ENCODE measurements at places on chromosomes 5 and 9.

DNA sequence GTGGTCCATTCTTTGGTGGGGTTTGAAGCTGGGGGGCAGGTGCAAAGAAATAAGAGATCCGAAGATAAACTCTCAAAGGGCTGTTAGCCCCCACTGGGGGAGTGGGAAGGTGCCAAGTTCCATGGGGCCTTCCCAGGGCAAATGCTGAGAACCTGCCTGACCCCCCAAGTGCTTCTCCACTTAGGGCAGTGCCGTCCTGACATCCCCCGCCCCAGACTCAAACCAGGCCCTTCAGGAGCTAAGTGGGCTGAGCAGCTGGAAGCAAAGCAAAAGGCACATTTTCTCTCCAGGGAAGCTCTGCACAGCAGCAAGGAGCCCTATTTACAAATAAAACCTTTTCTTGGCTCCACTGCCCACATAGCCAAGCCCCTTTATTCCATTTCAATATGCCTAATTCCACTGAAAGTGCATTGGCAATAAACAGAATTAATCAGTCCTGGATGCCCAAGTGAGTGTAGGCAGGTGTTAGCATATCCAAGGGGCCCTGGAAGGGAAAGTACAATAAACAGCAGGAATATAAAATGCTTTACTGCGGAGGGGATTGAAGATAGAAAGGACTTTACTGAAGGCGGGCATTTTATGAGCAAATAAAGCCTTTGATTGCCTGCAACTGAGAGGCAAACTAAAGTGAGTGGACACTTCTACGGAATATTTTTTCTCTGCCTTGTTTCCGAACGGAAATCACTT lies 44.6 kb downstream of the WHRN start:
- DNase-seq: no peak

GRCh38 chr9:22622815-22623214 lies 176.2 kb downstream of the DMRTA1 start:
- DNase-seq: no peak

- no peak for DNase-seq
Measured at GRCh38 chr5:95883185-95884016, 60.9 kb upstream of the GLRX start.

- no peak for DNase-seq
Measured at GRCh38 chr9:80144856-80145255, 573.1 kb downstream of the TLE4 start.

DNA sequence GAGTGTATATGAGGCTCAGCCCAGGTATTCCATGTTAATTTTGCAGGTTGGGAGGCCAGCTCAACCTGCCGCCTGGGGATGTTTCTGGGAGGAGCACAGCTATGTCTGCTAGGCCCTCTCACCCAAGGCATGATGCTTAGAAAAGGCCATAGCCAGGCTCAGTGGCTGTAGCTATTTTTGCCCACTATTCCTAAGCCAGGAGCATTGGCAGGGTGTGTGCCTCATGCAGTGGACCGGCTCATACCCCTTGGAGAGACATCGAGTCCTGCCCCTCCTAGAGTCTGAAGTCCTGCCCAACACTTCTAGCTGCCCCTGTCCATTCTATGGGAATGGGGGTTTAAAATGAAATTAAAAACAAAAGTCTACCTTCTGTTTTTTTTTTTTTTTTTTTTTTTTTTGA lies 22.3 kb downstream of the ADCY2 start:
- DNase-seq: no peak

- no peak for DNase-seq
Measured at GRCh38 chr9:77935974-77936373, 95.6 kb downstream of the GNAQ start.

DNA sequence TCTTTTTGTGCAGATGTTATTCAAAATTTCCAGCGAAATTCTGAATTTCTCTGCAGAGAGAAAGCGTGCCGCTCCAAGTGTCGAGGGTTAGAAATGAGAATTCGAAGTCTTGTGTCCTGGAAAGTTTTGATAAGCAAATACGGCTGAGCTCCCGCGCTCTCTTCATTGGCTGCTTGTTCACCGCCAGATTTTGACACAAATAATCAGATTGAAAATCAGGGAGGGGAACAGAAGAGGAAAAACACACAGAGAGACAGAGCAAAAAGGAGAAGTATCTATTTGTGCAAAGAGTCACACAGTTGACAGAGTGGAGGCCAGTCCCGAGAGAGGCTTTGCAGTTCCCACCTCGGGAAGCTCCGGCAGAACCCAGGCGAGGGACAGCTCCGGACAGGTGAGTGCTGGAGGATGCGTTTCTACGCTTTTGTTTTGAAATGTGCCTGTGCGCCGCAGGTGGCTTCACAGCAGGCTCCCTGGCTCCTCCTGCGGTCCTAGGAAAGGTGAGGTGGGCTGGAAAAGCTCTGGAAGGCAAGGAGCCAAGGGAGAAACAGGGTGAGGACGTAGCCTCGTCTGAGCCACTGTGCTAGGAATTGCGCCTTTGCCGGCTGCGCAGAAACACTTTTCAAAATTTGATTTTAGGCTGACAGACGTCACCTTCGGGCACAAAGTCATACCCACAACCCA lies at the start of gene GFI1B:
Gene GFI1B, plus strand, starts transcription at position 244 of the 681 bp plus-strand sequence. CDS start 7,985 bp downstream, outside the sequence.
- no peak for DNase-seq

GRCh38 chr5:539469-540070 lies 15.3 kb upstream of the SLC9A3 start:
- no peak for DNase-seq

- no peak for DNase-seq
Measured at GRCh38 chr5:135745897-135746500, 88.5 kb upstream of the SLC25A48 start.

DNA sequence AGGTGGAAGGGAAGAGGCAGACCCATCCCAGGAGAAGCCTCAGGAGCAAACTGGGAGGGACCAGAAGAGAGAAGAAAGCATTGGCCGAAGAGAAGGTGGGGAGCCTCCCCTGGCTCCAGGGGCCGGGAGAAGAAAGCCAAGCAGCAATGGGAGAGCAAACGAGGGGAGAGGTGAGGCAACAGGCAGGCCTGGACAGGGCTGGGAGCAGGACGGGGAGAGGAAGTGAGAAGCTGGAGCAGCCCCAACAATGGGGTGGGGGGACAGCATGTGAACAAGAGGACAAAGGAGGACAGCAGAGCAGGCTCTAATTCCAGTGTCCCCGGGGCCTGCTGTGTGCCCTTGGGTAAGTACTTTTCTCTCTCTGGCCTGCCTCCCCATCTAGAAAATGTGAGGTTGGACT lies 115.3 kb downstream of the PSD2 start:
- no peak for DNase-seq

- DNase-seq: no peak
Measured at GRCh38 chr9:77978086-77978781, 53.4 kb downstream of the GNAQ start.

- DNase-seq: no peak
Measured at GRCh38 chr5:153565822-153566221, 75.4 kb downstream of the GRIA1 start.

DNA sequence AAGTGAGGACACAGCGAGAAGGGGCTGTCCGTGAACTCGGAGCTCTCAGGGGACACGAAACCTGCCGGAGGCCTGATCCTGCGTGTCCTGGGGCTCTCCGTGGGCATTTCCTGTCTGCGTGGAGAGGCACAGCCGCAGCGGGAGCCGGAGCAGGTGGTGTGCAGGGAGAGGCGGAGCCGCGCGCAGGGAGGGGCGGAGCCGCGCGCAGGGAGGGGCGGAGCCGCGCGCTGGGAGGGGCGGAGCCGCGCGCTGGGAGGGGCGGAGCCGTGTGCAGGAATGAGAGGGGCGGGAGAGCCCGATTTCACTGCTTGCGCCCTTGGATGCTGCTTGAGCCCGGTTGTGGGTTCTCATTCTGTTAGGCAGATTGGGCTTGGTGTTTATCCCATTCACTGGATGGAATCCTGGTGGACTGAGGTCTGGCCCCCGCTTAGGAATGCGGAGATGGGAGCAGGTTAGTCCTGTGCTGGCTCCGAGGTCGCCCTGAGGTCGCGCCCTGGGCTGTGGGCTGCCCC lies 26.7 kb downstream of the NDUFS6 start:
- no peak for DNase-seq

DNA sequence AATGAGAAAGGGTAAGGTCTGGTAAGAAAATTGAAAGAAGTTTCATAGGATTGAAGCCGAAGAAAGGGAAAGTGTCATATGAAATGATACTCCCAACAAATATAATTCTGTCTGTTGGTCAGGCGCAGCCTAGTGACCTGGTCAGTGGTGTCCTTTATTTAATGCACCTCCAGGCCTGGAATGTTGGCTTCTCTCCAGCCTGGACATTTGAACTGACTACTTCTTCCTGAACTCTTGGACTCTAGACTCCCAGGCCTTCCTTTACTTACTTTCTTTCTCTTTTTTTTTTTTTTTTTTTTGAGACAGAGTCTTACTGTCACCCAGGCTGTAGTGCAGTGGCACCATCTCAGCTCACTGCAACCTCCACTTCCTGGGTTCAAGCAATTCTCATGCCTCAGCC lies 1381.5 kb upstream of the WWC1 start:
- DNase-seq: no peak

DNA sequence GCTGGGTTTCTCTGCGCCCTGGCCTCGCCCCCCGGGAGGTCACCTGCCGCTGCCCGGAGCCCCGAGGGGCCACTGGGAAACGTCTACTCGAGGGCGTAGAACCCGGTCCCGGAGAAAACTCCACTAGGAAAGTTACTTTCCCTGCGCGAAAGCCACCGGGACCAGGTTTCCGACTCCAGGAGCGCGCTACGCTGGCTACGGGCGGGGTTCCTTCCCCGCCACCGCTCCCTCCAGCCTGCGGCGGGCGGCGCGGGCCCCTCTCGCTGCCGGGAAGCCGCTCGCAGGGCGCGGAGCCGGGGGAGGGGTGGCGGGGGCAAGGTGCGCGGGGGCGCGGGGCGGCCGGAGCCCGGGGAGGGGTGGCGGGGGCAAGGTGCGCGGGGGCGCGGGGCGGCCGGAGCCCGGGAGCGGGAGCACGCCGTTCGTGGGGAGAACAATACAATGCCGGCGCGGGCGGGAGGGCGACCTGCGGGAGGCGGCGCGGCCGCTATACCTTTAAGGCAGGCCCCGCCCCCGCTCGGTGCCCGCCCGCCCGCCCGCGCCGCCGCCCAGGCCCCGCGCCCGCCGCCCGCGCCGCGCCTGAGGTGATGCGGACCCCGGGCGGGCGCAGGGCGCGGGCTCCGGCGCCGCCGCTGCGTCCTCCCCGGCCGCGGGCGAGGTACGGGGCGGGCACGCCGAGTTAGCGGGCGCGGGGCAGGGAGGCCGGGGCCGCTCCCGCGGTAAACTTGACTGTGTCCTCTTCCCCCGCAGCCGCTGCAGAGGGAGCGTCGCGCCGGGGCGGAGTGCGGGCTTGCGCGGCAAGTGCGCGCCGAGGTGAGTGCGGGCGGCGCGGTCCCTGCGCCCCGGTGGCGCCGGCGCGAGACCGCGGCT lies 278.1 kb downstream of the AOPEP start:
- peak; percentile 48 for DNase-seq

DNA sequence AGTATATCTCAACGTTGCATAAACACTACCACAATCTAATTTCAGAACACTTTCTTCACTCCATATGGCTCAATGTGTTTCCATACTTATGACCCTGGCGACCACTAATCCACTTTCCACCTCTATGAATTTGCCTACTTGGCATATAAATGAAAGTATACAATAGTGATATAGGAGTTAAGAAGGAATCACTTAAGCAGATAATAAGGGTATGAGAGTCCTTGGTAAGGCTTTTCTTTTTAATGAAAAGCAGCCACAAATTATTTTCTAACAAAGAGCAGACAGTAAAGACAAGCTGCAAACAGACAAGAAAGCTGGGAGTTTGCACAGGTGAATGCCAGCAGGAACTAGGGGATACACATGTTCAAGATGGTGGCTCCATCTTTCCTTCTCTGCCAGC lies 615.1 kb upstream of the NUDT12 start:
- DNase-seq: no peak

GRCh38 chr5:102716017-102716416 lies 39.1 kb upstream of the PAM start:
- DNase-seq: no peak

DNA sequence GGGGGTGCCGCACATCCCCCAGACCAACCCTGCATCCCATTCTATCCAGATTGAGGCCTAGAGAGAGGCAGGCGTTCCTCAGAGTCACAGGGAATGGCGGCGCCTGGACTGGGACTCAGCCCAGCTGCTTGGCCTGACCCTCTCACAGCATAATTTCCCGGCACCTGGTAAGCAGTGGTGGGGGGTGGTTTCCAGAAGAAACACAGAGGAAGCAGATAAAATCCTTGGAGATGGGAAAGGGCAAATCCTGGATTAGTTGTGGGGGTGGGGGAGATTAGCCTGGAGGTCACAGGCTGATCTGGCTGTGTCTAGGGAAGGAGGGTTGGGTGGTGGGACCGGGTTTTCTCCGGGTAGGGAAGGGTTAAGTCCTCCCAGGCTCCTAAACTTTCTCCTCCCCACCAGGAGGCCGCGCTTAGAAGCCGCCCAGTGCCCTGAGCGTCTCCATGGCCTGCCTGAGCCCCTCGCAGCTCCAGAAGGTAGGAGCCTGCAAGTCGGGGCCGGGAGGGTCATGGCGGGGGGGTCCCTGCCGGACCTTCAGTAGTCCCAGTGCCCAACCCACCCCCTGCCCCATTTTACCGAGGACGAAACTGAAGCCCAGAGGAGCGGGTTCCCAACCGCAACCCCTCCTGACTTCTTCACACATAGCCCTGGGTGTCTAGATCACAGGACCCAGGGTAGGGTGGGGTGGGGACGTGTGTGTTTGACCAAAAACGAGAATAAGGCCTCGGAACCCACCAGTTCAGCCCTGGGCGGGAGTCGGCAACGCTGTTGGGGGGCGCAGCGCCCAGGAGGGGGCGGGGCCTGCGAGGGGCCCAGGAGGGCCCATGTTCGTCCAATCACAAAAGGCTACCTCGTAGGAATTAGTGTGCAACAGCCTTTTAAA lies 1.3 kb downstream of the PHYHD1 start:
- DNase-seq: no peak

DNA sequence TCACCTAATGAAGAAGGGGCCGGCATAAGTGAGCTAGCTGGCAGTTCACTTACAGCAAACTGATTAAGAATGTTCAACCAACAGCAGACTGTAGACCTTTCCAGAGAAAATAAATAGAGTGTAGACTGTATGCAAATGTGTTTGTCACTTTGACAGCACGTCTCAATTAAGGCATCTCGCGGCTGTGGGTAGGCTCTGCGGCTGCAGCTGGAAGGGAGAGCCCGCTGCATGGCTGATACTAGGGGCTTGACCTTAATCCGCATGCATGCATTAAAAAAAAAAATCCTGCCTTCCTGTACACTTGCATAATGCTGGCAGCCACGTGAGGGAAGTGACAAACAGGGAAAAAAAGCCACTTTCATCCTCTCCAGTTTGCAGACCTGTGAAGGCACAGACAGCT lies 82.3 kb downstream of the CRB2 start:
- DNase-seq: no peak

DNA sequence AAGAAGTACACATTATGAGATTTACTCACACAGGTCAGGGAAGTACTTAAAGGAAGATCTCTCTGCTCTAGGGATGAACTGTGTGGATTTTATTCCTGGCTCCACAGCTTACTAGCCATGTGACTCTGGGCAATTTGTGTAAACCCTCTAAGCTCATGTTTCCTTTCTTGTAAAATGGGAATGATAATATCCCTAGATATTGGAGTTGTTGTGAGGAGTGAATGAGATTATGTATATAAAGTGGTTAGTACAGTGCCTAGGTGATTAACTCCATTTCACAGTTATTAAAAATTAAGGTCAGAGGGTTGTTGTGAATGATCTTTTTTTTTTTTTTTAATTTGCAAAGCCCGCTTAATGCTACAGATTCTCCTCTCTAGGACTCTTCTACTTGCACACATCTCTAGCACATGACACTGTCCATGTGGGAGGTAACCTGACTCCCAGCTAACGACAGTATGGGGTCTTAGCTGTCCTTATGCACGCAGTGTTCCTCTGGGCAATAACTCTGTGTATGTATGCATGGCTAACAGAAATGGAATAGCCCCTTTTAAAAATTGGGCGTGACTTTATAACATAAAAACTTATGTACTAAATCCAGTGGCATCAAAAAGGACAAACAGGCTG lies 23.9 kb upstream of the MYOT start:
- DNase-seq: no peak

- no peak for DNase-seq
Measured at GRCh38 chr5:148855249-148856008, 29.0 kb downstream of the ADRB2 start.

Measured in CD4-positive, alpha-beta T cell (primary cell).